ENCODE measurements at places on chromosomes 6 and 20. TPM values are rescaled to one million over a fixed set of nuclear protein-coding genes. Genes with fewer than 3 reads are reported as not detected.

DNA sequence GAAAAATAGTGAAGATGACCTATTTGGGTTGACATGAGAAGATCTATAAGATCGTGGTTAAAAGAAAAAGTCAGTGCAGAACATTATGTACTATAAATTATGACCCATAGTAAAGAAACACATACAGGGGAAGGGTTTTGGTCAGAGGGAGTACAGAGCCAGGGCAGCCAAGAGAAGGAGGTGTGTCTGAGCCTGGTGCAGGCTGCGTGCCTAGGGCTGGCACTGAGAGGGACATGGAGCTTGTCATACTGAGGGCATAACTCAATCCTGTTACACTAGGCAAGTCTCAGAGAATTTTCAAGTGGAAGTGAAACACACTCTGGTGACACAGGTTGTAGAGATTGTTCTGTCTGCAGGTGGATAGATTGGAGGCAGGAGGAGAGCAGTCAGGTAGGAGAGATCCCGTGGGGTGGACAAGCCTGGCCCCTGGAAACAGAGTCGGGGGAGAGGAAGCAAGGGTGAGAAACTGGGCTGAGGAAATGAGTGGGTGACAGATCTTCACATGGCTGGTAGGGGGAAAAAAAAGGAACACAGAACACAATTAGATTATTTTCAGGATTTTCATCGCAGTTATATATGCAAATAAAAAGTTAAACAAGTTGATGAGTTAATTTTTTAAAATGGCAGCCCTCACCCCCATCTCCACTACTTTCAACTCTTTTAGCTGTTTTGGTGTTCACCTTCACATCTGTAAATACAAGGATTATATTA is 18.5 kb upstream of the RNF39 start:
- no peak for DNase-seq

DNA sequence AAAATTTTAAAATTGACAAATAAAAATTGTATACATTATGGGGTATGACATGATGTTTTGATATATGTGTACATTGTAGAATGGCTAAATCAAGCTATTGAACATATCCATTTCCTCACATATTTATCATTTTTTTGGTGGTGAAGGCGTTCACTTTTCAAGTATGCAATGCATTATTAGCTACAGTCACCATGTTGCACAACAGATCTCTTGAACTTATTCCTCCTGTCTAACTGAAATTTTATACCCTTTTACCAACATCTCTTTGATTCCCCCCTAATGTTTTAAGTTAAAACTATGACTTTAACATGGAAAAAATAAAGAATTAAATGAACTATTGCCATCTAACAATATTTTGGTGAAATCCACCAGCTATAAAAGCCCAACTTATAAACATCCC is 65.2 kb upstream of the UST start:
- DNase-seq, result no peak

GRCh38 chr6:116409756-116410155 is 39.0 kb downstream of the DSE start:
- no peak for DNase-seq

OPN5 gene
- not detected for total RNA-seq

DNA sequence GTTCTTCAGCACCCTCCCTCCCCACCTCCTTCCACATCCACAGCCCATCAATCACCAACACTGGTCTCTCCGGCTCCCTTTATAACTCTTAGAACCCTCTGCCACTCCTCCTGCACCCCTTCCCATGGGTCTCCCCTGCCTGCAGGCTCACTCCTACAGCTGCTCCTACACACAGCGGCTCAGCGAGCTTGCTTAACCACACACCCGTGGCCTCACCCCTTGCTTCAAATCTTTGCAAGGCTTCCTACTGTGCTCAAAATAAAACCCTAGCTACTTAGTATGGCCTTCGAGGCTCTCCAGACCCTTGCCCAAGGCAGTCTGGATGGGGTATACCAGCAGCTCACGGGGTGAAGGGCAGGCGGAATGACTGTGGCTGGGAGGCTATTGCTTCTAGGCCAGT is 63.7 kb downstream of the JPH2 start:
- no peak for DNase-seq

DNA sequence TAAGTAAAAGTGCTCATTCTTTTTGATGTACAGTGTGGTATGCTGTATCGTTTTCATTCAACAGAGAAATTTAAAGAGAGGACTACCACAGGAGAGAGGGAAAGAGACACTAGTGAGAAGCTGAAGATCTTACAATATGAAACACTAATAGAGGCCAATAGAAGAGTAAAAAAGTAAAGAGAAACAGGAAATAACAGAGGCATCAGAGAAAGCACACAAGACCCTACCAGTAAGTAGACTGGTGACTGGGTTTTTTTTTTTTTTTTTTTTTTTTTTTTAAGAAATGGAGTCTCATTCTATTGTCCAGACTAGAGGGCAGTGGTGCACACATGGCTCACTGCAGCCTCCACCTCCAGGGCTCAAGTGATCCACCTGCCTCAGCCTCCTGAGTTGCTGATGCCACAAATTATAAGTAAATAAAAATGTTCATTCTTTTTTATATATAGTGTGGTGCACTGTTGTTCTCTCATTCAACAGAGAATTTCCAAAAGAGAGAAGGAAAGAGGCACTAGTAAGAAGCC is 18.8 kb downstream of the ELOVL4 start:
- no peak for DNase-seq

DNA sequence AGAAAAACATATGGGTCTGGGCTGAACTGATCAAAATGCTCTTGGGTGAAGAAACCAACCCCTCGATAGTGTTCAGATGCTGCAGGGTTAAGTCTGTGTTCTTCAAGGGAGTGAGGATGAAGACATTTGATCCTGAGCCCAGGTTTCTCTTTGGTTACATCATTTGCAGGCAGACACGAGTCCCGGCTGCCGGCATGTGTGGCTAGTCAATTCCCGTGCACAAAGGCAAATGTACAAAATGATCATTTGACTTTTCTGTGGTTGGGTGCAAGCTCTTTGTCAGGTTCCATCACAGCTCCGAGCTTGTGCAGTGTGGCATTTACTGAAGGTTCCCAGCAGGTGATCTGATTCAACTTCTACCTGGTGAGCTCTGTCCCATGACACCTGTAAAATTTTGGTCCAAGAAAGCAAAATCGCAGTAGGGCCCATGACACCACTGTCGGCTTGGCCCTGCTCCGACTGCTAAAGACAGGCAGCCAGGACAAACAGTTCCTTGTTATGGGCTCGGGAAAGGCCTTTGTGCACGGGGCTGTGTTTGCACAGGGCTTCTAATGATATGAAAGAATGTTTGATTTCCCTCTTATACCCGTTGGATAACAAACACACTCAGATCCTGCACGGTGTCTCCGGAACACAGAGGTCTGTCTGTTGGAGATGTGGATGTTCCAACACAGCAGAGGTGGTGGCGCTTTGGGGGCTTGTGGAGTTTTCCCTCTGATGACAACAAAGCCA is 46.9 kb downstream of the GJA10 start:
- peak; percentile 43 for DNase-seq
